ENCODE measurements at places on chromosomes 6 and 20.

- DNase-seq, result no peak
Measured at GRCh38 chr20:59364611-59365010, 64.2 kb downstream of the EDN3 start.

GRCh38 chr20:39107741-39108140, 145.6 kb downstream of the DHX35 start:
- DNase-seq, result peak; percentile 44

- DNase-seq, result peak; percentile 62
Measured at GRCh38 chr6:125273965-125274364, 27.8 kb downstream of the HDDC2 start.

- no peak for DNase-seq
Measured at GRCh38 chr6:27743787-27744186, 168.4 kb downstream of the OR2B2 start.

DNA sequence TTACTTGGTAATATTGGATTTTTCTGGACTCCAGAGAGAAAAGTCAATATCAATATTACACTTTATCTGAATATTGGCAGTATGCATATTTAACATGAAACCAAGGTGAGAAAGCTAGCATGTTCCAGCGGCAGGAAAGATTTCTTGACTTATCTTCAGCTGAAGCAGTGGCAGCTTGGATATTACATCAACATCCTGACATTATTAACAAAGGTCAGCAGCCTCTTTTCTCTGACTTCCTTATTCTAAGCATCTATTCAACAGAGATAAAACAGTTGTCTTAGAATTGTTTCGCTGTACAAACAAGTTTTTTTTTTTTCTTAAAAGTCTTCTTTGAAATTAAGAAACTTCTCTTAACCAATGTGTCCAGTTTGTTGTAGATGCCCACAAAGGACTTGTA, 11.8 kb downstream of the DCBLD1 start:
- peak; percentile 36 for DNase-seq

DNA sequence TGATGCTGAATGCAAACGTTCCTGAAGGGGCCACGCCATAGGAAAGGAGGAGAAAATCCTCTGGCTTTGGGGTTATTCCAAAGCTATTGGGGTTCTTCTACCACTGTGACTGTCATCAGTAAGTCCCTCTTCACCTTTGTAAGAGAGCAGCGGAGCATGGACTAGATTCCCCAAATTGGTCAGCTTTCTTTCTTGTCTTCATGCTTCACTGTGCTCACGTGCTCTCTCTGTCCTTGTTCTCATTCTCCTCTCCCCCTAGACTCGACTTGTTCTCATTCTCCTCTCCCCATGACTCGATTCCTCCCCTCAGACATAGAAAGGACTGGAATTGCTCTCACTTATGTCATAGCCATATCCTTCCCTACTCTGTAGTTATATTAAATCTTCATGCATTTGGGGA, 54.8 kb upstream of the ADGRG6 start:
- DNase-seq, result no peak

Measured in ELR (cell line).